GM12864 (cell line): ENCODE measurements at places on chromosomes 12 and 14.

GRCh38 chr12:77372494-77372893, 307.1 kb upstream of the E2F7 start:
- DNase-seq = no peak

GRCh38 chr14:36438883-36439282, 81.1 kb downstream of the NKX2-1 start:
- no peak for DNase-seq

DNA sequence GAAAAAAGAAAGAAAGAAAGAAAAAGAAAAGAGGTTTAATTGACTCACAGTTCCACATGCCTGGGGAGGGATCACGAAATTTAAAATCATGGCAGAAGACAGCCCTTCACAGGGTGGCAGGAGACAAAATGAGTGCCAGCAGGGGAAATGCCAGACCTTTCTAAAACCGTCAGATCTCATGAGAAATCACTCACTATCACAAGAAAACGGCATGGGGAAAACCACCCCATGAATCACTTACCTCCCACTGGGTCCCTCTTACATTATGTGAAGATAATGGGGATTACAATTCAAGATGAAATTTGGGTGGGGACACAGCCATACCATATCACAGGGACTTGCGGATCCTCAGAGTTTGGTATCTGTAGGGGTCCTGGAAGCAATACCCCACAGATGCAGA, 16.3 kb upstream of the EGLN3 start:
- no peak for DNase-seq

- DNase-seq = no peak
Measured at GRCh38 chr12:124737040-124737419, 126.6 kb downstream of the SCARB1 start.

GRCh38 chr12:88062474-88062873, 33.3 kb upstream of the C12orf50 start:
- peak; percentile 22 for DNase-seq

GRCh38 chr14:70416338-70416724, 559 bp downstream of the SYNJ2BP start:
- DNase-seq = no peak

DNA sequence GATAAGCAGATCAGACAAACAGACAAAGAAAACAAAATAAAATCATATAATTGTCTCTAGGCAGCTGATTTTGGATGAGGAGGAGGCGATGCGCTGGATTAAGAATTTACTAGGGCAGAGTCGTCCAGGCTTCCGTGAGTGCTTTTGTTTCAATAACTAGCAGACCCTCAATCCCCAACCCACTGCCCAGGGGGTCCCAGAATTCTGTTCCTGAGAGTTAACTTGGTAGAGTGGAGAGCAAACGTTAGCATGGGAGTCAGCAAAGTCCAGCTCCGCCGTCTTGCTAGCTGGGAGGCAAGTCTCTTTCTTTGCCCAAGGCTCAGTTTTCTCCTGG, 95.5 kb upstream of the TBX5 start:
- no peak for DNase-seq

DNA sequence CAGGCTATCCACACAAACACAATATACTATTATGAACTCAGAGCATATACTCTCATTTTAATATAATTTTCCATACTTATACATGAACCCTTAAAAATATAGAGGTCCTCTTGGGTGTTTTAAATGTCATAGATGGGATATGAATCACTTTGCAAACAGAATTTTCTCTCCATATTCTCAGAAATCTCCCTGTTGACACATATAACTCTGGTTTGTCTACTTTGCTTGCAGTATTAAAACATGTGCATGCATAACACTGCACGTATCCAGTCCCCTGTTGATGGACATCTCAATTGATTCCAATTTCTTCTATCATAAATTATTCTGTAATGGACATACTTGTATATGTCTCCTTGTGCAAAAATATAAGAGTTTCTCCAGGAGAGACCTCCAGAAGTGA, 417.5 kb upstream of the TBX3 start:
- no peak for DNase-seq

DNA sequence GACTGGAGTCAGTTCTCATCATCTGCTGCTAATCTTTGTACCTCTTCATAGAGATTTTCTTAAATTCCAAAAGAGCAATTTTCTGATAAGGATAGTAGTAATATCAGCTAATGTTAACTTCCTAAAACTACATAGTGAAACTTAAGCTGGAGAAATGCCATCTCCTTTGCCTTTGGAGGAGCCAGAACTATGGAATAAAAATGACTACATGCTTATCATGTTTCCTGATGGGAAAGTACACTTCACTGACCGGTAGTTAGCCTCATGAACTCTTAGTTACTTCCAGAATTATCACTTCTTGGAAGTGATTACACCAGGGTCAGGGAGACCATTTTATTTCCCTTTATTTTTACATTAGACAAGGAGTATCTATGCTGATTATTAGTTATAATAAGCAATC, 1222.1 kb upstream of the TMEM132C start:
- DNase-seq = no peak

GRCh38 chr14:82153689-82154088, 620.0 kb upstream of the SEL1L start:
- DNase-seq = no peak

GRCh38 chr14:35286003-35286600, 6.1 kb upstream of the PSMA6 start:
- DNase-seq = no peak
